ENCODE measurements at places on chromosomes 5 and 9.
A peak's percentile ranks its signal among the peaks of the same experiment; 100 is the strongest.

DNA sequence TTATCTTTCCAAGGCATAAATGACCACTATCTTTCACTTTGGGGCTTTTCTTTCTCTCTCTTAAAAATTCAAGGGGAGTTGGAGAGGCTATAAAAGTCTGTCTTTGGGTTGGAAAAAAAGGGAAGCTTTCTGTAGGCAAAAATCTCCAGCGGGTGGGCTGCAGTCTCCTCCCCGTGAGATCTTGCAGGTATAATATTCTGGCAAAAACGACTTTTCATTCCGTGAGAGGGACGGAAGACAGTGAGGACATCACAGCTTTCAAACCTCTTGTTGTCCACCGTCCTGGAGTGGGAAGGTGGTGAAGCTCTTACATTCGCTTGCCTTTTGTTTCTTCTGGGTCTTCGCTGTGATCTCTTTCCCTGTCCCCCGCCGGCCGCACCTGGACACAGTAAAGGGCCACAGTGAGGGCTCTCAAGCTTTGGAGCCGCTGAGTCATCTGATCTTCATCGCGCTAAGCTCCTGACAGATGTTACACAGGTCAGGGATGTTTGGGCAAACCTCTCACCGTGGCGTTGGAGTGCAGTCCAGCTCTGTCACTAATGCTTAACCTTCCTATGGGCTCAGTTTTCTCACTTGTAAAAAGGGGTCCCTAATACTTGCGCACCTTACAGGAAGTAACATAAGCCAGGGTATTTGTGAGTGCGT is 61.9 kb upstream of the MEGF10 start:
- DNase-seq, result no peak

DNA sequence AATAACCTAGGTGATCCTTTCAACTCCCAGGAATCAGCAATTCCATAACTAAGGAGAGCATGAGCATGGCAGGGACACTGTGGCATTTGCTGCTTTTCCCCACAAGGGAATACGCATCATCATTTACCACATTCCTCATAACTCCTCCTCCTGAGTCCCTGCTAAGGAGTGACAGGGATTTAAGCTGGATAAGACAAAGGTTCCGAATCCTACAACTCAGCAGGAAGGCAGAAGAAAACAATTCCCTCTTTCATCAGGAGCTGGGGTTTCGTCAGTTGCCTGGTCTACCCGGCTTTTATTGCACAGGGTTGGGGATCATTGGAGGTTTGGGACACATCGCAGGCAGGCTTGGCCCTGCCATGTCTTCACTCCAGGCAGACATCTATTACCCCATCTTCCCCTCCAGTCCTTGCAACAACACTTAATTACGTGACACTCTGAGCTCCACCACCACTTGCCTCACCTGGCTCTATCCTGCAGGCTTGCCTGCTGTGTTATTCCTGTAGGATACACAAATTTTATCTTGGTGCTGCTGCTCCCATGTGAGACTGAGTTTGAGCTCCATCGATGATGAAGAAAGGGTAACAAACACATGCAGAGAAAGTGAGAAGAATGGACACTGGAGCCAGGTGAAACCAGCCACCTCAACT is 563.0 kb upstream of the KLF4 start:
- DNase-seq, result no peak

DNA sequence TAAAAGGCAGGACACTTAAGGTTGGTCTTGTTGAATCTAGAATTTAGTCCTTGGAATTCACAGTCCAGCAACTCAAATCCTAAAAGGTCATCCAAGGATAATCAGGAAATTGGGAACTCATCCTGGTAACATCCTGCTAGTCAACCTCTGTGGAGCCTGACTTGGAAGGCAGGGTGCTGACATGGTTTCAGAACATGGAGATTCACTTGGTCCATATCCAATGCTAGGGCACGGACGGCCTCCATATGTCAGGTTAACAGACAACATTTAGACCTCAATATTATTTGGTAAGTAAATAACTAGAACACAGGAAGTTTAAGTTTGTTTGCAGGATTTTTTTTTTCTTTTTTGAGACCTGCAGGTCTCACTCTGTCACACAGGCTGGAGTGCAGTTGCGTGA is 783 bp upstream of the DNAH5 start:
- DNase-seq, result no peak

- DNase-seq, result no peak
Measured at GRCh38 chr5:136819526-136820302, 454.4 kb upstream of the TRPC7 start.

GRCh38 chr5:66904189-66904588 is 292.4 kb downstream of the CD180 start:
- no peak for DNase-seq

DNA sequence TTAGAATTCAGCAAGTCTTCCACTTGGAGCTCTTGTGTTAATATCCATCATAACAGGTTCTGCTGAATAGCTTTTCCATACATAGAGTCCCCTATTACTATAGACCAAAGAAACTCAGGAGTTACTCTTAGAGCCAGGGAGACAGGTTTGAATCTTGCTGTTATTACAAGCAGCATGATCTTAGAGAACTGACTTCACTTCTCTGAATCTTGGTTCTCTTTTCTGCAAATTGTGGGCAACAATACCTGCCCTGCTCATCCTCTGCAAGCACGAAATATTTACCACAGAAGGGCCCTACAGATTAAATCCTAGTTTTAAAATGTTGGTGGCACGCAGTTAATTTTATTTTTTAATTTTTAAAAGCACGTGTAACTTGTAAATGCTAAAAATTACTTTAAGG is 111.7 kb downstream of the TLR4 start:
- DNase-seq, result no peak

GRCh38 chr5:159403906-159404681 is 73.8 kb upstream of the IL12B start:
- no peak for DNase-seq

- no peak for DNase-seq
Measured at GRCh38 chr5:132674671-132675506, 1.1 kb downstream of the IL4 start.

DNA sequence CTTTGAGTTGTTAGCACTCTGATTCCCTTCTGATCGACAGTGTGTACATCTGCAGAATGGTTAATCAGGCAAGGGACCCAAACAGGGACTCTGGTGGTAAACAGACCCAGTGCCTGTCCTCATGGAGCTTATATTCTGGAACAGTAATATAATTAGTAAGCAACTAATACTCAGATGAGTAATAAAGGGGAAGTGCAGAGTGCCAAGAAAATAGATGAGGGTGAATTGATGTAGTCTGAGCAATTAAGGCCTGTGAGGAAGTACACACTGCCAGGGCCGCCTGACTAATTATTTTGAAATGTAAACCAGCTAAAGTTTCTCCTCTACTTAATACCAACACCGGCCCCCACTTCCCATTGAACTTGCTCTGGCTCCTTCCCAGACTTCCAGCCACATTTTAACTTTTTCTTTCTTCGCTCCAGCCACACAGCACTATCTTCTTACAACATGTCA is 4.2 kb downstream of the DHX29 start:
- DNase-seq, result no peak

- DNase-seq, result no peak
Measured at GRCh38 chr9:96073531-96074480, 198.3 kb downstream of the ERCC6L2 start.

GRCh38 chr5:174545926-174546325 is 178.5 kb upstream of the MSX2 start:
- DNase-seq, result no peak

- DNase-seq, result no peak
Measured at GRCh38 chr9:85008215-85008614, 338.7 kb downstream of the NTRK2 start.

DNA sequence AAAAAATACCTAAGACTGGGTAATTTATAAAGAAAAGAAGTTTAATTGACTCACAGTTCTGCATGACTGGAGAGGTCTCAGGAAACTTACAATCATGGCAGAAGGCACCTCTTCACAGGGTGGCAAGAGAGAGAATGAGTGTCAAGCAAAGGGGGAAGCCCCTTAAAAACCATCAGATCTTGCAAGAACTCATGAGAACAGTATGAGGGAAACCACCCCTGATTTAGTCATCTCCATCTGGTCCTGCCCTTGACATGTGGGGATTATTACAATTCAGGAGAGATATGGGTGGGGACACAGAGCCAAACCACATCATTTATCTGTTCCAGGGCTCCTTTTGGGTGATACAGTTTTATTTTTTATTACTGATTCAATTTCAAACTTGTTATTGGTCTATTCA is 23.2 kb upstream of the ADAMTS16 start:
- DNase-seq, result no peak

DNA sequence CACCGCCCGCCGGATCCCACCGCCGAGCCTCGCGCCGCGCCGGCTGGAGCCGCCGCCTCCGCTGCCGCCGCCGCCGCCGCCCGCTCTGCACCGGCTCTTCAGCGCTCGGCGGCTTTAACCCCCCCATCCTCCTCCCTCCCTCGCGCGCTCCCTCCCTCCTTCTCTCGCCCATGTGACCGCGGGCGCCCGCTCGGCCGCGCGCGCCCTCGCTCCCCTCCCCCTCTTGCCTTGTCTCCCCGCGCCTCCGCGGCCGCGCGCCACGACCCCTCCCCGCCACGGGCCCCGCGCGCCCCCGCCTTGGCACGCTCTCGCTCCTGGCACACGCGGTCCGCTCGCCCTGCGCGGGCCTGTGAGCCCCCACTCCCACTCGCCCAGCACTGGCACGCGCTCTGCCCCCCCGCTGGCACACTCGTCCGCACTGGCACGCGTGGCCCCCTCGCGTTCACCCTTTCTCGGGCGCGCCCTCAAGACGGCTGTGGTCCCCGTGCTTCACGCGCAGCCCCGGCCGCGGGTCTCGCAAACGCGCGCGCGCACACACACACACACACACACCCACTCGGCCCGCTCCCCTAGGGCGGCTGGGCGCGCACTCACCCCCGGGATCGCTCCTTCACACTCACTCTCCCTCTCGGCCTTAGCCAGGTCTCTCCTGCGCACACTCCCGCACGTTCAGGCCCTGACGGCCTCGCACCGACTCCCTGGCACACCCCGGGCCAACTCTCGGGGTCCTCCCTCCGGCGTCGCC is at the start of gene CNTFR:
CNTFR (minus strand) TSS at position 89 of the 745 bp plus-strand sequence. CDS start 20,743 bp downstream, outside the sequence.
- no peak for DNase-seq

- peak; percentile 63 for DNase-seq
Measured at GRCh38 chr5:133552925-133553525, 59.3 kb downstream of the FSTL4 start.

- no peak for DNase-seq
Measured at GRCh38 chr9:37105234-37105633, 15.1 kb upstream of the ZCCHC7 start.

- DNase-seq, result no peak
Measured at GRCh38 chr5:53873235-53873634, 312.8 kb downstream of the NDUFS4 start.

GRCh38 chr5:68395926-68396511 is 180.5 kb downstream of the PIK3R1 start:
- DNase-seq, result no peak

DNA sequence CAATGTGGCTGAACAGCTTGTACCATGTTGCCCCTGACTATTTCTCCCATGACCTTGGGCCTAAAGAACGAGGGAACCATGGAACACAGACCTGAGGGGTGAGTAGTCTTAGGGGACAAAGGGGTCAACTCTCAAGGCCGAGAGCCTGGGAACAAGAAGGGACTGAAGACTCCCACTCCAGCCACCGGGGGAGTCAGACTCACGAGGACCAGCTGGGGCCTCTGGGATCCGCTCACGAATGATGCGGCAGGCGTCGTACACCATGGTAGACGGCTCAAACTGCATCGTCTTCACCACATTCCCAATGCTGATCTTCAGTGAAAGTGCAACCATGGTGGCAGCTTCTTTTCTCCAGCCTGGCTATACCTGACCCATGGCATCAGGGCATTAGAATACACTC is 6.6 kb downstream of the TLN1 start:
- no peak for DNase-seq

DNA sequence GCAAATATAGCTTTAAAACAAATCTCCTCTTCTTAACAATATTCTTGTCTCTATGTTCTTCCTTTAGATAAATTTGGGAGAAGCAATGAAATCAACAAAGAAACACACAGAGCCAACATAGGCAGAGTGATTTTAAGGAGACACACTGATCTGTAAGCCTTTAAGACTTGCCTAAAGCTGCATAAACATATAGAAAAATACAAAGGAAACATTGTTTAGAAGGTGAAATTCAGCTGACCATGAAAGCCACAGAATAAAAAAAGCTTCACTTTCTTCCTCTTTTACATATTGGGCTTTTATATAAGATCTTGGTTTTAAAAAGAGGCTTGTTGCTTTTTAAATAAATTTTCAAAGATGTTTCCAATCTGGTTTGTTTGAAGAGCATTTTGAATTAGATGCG is 1277.5 kb downstream of the EFNA5 start:
- DNase-seq, result no peak

- no peak for DNase-seq
Measured at GRCh38 chr9:82571540-82571939, 491.4 kb downstream of the RASEF start.

DNA sequence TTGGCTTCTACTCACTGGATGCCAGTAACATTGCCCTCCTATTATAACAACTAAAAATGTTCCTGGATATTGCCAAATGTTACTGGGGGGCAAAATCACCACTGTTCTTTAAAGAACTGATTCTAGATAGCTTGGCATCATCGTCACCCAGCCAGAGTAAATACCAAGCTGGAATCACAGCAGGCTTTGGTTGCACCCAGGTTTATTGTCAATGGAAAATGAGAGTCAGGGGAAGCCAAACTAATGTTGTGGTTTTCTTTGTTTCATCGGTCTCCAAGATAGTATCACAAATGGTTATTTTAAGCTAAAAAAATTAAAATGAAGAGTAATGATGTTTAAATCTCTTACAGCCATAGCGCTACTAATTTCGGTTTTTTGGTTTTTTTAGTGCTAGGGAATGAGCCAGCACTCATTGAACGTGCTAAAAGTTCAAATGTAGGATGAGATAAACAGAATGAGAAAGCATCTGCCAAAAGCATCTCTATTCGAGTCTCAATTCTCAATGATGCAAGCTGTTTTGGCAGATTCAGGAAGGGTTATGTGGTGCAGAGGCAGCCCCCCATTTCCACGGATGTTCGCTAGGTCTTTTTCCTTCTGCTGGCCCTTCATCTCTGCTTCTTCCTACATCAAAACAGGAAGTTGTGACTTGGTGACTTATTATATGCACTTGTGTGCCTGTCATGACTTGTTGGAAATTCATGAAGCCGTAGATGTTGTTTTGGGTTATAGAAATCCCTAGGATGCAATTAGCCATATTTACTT is 558.0 kb downstream of the EBF1 start:
- DNase-seq, result no peak

- DNase-seq, result no peak
Measured at GRCh38 chr9:137685741-137686420, 67.1 kb downstream of the EHMT1 start.

GRCh38 chr9:113633782-113634595 is 170.5 kb downstream of the RGS3 start:
- DNase-seq, result no peak

All from stimulated activated CD4-positive, alpha-beta T cell treated with anti-CD3 and anti-CD28 coated beads, Interleukin-4, amount 100 ng/mL, for 24 hours (primary cell).